Type B pancreatic cell (in vitro differentiated cells): ENCODE measurements at places on chromosomes 2 and 18. TPM values are rescaled to one million over a fixed set of nuclear protein-coding genes. Genes with fewer than 3 reads are reported as not detected.

Gene THUMPD2
- total RNA-seq = 7.8 and 11.7 TPM in 2 replicates

Gene RGPD8
- 5.5 and 10.7 TPM in 2 replicates for total RNA-seq

Gene ACVR1
- total RNA-seq = 13.1 and 14.3 TPM in 2 replicates

Gene LRP1B
- 2.5 and 16.0 TPM in 2 replicates for total RNA-seq

Gene PID1
- 0.79 and 0.92 TPM in 2 replicates for total RNA-seq

DNA sequence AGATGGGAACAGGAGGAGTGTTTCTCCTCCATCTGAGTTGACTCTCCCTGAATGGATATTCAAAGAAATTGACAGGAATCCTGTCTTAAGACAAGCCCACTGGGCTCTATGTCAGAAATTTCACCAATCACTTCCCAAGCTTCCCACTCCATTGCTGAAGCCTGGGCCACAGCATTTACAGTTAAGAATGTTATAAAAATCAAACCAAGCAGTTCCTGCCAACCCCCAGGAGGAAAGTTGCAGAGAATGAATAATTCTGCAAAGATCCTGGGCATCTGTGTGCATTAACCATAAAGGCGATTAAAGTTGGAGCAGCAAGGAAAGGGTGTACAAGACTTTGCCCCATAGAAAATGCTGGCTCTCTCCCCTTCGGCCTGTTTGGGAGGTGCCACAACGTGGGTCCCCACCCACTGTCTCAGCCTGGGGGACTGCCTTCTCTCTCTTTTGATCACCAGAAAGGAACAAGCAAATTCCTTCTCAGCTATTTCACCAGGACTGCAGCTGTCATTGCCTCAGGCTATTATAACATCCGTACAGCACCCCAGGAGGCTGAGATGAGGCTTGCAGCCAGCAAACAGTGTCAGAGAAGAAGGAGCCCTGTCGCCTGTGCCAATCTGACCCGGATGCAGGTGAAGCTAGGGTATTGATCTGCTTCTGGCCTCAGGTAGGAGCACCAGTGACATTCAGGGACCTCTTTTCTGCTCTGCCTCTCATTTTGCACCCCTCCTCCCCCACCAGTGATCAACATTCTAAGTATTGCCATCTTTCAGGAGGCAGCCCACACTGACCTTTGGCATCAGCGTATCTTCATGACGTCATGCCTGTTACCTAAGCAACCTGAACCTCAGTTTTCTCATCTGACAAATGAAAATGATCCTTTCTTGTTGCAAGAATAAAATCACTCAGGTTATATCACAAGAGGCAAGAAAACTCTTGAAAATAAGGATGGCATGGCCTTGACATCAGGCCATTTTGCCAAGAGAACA, 219.0 kb downstream of the SH3BP4 start:
- no peak for DNase-seq

- no peak for DNase-seq
Measured at GRCh38 chr2:182920631-182921056, 54.2 kb upstream of the FRZB start.

DNA sequence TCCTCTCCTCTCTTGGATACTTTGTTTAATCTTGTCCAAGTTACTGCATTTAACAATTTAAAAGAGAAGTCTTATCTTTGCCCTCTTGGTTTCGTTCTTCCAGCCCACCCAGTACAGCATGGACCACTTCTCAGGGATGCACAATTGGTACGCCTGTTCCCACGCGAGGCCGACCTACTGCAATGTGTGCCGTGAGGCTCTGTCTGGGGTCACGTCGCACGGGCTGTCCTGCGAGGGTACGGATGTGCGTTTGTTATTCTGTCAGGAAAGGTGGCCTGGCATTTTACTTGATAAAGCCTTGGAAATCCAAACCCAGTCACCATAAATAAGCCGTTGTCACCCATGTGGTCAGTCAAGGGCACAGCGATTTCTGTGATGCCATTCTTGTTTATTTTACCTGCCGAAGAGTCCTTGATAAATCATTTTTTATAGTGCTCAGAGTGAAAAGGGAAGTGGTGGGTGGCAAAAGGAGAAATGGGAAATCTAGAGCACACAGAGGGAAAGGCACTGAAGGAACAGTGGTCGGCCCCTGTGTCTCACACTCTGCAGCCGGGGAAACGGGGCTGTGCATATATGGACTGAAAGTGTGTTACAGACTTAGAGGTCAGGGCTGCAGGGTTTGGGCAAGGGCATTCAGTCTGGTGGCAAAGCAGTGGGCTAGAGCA, 80.5 kb downstream of the DGKD start:
- peak; percentile 24 for DNase-seq

DNA sequence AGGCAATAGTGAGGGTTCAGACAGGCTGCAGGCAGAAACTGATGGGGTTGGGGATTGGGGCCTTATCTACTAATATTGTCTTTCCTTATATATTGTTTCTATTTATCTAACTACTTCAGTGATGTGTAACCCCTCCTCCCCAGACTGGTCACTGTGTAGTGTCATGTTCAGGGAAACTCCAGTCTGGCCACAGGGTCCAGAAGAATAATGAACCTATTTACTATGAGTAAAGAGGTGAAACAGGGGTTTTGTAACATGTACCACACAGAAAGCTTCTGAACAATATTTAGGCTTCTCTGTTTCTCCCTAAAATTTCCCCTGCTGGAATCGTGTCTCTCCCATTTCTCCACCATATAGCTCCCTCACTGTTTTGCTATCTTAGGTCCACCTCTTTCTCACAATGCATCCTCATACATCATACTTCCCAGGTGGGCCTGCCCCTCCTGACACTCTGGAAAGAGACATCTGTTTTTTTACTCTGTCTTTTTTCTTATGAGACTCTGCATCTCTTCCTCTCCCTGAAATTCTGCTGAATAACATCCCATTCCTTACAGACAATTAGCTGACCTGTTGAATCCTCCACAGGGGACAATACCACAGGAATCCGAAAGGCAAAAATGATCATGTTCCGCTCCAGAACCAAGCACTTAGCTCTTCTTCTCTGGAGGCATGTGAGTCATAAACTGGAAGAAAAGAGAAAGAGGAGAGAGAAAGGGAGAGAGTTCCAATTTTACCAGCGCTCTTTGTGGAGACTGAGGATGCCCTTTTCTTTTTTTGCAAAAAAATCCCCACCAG, 154.8 kb downstream of the ZEB2 start:
- no peak for DNase-seq

- DNase-seq = no peak
Measured at GRCh38 chr2:152609154-152609553, 108.1 kb downstream of the PRPF40A start.

GRCh38 chr2:205908212-205909183, 177.5 kb downstream of the INO80D start:
- DNase-seq = no peak

- peak; percentile 71 for DNase-seq
Measured at GRCh38 chr18:5238371-5238976, 41.4 kb upstream of the AKAIN1 start.

DNA sequence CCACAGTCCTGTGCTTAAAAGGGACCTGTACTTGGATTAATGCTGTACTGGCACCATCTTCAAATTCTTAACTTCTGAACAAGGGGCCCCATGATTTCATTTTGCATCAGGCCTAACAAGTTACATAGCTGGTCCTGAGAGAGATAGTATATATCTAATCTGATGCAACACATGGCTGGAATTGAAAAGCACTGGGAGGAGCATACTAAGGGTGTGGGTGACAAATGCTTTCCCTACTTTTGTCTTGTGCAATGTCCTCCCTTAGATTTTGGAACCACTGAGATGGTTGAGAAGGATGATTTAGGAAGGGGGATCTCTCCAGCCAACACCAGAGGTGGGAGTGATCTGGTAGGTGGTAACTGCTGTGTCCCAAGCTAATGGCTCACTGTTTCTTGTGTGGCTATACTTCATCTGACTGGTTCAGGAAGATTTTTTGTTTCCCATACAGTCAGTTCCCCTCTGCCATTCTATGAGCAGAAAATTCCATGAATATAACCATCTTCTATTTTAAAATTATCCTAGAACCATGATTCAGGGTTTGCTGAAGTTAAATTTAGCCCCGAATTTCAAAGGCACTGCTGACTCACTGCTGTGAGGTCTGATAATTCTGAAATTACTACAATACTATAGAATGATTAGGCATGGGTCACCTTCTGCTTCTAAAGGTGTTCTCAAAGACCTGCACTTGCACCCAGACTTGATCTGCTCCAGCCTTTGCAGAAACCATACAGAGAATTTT, 108.3 kb upstream of the NCKAP5 start:
- DNase-seq = no peak

- no peak for DNase-seq
Measured at GRCh38 chr2:117717072-117717471, 97.4 kb upstream of the DDX18 start.

- no peak for DNase-seq
Measured at GRCh38 chr2:195279840-195280427, 377.1 kb upstream of the SLC39A10 start.

DNA sequence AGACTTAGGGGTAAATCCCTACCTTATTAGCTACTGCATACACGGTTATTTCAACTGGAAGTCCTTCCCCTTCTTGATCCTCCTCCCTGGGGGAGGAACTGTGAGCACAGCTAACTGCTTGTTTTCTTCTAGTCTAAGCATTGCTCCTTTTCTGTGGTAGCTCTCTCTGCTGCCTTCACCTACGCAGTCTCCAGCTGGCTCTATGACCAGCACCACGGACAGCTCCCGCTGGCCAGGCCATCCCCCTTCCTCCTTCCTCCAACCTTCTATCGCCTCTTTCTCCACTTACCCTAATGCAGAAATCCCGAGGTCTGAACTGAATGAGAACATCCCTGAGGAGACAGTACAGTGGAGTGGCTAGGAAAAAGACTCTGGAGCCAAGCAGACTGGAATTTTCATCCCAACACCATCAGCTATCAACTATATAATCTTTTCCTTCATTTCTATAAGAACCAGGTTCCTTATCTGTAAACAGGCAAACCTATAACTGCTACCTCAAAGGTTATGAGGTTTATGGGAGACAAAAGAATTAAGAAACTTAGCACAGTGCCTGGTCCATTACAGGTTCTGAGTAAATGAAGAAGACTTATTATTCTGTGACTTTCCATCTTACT, 4.7 kb upstream of the CFAP65 start:
- no peak for DNase-seq

GRCh38 chr18:5122272-5122671, 74.8 kb downstream of the AKAIN1 start:
- no peak for DNase-seq

DNA sequence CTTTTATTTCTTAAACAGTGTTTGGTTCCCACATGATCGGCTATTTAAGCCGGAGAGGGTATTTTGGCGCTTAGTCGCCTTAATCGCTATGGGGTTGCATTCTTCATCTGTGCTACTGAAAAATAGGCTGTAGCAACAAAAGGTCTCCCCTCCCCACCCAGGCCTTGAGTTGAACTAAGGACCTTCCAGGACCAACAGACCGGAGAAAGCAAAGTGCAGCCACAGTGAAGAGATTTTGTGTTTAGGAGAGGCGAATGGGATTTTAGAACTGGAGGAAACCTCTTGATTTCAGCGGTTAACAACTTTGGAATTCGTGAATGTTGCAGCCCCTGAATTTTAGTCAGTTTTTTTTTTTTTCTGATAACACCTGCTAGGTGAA, 1.4 kb downstream of the ITGA6 start:
- DNase-seq = no peak

DNA sequence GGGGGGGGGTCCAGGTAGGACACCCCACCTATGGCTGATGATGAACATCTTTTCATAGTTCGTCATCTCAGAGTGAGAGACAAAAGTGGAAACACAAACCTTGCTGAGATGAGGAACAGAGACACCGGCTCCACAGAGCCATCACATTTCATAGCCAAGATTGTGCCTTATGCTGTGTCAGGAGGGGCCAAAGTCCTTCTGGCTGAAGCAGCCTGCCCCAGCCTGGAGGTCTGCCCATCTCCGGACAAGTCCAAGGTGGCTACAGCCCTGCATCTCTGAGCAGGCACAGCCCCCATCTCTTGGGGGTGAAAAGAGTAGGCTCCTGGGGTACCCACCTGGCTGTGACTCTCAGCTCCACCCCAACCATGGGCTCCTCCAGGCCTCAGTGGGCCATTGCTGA, 70.3 kb downstream of the ZBTB7C start:
- DNase-seq = no peak

DNA sequence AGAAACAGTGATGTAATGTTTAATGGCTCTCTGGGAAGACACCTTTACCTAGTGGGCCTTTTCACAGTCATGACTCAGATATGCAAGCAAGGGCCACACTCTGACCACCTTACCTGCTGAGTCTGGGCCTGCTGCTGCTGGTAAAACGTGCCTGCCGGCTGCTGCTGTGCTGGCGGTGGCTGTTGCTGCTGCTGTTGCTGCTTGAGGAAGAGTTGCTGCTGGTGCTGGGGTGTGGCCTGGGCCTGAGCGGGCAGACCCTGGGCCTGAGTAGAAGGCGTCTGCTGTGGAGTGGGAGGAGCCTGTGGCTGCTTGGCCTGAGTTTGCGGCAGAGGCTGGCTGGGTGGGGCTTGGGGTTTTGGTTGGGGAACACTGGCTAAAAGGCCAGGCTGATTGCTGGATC, 81.6 kb upstream of the NFU1 start:
- no peak for DNase-seq
